KG1 (cell line): ENCODE measurements at places on chromosomes 5 and 9.

DNA sequence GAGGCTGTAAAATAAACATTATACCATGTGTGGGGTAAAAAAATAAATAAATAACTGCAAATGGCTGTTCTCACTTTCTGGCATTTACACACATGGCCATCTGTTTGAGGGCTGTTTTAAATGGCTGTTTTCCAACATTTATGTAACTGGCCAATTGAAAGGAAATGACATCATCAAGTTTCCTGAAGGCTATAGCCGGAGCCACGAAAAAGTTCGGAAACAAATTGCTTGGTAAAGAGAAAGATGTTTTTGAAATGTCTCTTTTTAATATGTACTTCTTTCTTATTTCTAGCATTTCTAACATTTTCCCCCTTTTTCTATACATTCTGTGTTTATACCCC, 95.4 kb upstream of the DAB2 start:
- no peak for DNase-seq

DNA sequence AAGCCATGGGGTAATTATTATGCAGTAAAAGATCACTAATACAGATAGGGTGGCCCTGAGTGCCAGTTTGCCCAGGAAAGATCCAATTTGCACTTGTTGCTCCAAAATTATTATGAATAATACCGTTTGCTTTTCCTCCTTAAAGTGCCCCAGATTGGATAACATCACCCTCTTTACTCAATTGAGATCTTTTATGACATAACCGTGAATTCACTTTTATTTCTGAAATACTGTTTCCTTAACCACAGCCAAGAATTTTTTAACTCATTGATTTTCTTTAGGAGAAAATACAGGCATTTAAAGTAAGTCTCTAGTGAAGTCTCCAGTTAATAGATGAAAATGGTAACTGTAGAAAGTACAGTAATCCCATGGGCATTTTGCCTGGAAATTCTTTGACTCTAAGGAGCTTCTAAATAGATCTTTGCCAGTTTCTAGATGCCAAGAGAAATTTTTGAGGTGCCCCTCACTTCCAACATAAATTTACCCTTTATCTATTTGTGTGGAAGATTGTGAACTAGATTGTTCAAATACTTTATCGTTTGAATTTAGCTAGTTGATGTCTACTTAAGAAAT, 99.2 kb downstream of the UHRF2 start:
- no peak for DNase-seq

- no peak for DNase-seq
Measured at GRCh38 chr5:1510151-1510561, 13.6 kb downstream of the LPCAT1 start.

GRCh38 chr9:132651259-132651658, 18.5 kb downstream of the DDX31 start:
- DNase-seq = no peak

DNA sequence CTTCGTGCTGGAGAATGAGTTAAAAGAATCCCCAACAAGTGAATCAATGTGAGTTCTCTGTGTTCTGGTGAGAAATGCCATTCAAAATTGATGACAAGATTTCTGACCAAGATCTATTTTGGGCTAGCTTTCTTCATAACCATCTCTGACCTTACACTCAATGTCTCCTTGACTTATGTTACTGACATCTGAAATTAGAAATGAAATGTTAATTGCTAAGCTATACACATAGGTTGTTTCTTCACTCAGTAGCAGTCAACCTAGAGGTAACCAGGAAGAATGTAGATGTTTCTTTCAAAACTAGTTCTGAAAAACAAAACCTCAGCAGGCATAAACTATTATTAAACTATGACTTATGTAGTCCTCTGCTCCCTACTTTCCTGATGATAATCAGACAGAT, 2220.7 kb upstream of the C9orf72 start:
- DNase-seq = no peak

DNA sequence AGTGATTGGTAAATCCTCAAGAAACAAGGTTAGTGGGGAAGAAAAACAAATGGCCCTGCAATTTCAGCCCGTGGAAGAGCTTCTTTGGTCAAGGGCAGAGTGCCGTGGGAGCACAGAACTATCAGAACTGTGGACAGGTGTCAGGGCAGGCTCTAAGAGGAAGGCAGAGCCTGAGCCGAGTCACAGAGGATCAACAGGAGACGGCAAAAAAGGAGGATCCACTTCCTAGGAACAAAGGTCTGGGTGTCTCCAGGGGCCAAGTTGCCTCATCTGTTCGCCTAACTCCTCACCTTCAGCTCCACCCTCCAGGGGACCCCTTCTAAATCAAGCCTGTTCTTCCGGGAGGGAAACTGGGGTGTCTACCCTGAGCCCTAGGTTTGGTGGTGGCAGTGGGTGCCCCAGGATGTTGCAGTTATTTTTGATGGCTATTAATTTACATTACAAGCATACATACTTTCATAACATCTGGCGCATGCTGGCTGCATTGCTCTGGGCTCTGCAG, 88.0 kb downstream of the FEM1C start:
- no peak for DNase-seq

- no peak for DNase-seq
Measured at GRCh38 chr9:37676411-37676830, 25.7 kb downstream of the FRMPD1 start.

DNA sequence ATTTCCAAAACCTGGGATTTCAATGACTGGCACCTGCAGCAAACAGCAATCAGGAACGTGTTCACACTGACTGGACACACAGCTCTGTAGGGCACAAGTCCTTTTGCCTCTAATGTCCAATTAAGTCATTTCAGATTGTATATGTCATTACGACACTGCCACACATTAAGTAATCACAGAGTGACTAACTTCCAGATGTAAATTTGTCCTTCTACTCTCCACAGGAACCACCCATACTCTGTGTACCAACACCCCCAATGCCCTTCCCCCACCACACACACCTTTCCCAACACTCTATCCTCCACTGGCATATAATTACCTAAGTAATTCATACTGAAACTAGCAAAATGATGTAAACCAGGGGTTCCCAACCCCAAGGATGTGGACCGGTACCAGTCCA, 30.5 kb downstream of the LARS1 start:
- DNase-seq = no peak

DNA sequence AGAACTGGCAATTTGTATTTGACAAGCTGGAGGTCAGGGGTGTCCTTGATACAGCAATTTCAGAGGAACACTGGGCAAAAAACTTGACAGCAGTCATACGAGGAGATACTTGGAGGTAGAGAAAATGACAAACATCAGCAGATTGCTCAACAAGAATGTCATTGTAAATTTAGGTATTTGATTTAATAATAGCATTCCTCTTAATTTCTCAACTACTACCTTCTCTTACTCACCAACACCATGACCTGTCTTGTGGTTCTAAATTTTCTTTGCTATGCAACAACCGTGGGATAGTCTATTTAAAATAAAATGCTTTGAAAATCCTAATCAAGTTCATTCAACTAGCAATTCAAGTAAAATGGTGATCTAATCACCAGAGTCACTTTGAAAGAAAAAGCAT, 128.4 kb downstream of the DNAH5 start:
- DNase-seq = no peak

- no peak for DNase-seq
Measured at GRCh38 chr5:61307611-61308010, 24.4 kb upstream of the ZSWIM6 start.

- DNase-seq = no peak
Measured at GRCh38 chr5:18526792-18527405, 892.6 kb downstream of the TAF11L14 start.

GRCh38 chr9:7368410-7369292, 430.9 kb downstream of the DMAC1 start:
- DNase-seq = no peak

GRCh38 chr9:87595610-87596009, 97.9 kb downstream of the DAPK1 start:
- no peak for DNase-seq
